ENCODE measurements at places on chromosomes 7 and 10.

DNA sequence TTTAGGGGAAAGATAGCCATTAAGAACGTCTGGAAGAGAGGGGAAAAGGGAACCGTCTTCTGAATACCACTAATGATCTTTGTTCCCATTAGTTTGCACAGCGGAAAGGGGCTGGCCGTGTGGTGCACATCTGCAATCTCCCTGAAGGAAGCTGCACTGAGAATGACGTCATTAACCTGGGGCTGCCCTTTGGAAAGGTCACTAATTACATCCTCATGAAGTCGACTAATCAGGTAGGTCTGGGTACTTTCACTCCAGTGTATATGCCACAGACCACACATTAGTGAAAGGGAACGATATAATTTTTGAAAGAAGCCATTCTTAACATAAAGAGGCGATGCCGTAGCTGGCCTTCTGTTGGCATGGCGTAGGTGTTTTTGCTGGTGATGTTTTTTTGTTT, 74.3 kb upstream of the PDCD4 start:
- DNase-seq, result no peak

- no peak for DNase-seq
These were observed 1.6 kb downstream of the TAC1 start for GRCh38 chr7:97733276-97734161.

DNA sequence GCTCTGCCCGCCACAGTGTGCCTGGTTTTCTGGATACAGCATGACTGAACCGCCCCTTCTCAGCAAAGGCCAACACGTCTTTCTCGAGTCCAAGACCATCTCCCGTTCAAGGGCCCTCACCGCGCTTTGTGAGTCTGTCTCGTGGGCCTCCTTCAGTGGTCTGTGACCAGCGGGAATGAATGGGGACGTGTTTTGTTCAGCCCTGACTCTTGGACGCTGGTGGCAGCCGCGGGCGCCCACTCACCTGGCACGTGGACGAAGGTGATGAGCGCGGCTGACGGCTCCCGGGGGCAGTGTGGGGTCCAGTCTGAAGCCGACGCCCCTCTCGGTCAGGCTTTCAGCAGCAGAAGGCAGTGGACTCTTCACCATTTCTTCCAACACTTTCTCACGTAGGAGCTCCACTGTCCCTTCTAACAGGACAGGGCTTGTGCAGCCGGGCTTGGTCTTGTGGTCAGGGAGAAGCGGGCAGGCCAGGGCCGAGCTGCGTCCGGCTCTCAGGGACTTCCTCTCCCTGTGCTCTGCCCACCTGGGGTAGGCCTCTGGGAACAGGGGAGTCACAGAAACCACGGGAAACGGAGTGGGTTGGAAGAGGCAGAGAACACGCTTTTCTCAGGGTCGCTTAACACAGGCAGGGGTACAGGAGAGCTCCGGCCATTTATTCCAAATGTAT, 30.4 kb downstream of the AMZ1 start:
- DNase-seq, result no peak

GRCh38 chr10:63265683-63266235, 132.6 kb downstream of the NRBF2 start:
- DNase-seq, result no peak

- no peak for DNase-seq
These were observed 351.9 kb upstream of the LRGUK start for GRCh38 chr7:133775201-133775600.

GRCh38 chr7:116236020-116236630, 25.8 kb downstream of the TES start:
- DNase-seq, result peak; percentile 75

- no peak for DNase-seq
These were observed 10.4 kb upstream of the GPR26 start for GRCh38 chr10:123655751-123656150.

- no peak for DNase-seq
These were observed 90.9 kb downstream of the DNAJC1 start for GRCh38 chr10:21912625-21913024.

GRCh38 chr10:121900443-121901174, 27.2 kb downstream of the ATE1 start:
- DNase-seq, result peak; percentile 70

DNA sequence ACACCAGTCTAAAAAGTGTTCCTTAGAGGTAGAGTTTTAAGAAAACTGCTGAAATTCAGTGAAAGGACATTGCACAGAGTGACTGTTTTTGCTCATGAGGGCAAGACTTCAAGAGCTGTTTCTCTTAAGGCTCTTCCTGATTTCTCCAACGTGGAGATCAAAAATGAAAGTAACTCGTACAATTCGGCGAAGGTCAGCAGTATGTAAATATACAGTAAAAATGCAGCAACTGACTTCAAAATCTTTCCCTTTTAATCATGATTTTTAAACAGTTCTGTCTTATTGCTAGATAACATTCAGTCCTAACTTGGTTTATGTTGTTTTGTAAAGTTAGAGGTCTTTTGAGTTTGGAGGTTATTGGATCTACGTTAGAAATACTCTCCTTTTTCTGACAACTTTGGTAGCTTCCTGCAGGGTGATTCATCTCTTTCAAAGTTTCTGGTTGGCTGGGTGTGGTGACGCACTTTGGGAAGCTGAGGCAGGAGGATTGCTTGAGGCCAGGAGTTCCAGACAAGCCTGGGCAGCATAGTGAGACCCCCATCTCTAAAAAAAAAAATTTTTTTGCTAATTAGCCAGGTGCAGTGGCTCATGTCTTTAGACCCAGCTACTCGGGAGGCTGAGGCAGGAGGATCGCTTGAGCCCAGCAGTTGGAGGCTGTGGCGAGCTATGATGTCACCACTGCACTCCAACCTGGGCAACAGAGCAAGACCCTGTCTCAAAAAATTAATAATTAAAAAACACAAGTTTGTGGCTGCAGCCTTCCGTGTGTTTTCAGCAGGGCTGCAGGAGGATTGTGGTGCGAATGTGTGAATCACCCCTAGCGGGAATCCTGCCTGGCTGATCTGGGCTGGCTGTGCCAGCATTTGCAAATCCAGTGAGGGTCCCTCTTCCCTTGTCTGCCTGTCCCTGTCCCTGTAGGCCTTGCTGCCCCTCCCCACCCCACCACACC, 29.2 kb upstream of the AP5Z1 start:
- no peak for DNase-seq

DNA sequence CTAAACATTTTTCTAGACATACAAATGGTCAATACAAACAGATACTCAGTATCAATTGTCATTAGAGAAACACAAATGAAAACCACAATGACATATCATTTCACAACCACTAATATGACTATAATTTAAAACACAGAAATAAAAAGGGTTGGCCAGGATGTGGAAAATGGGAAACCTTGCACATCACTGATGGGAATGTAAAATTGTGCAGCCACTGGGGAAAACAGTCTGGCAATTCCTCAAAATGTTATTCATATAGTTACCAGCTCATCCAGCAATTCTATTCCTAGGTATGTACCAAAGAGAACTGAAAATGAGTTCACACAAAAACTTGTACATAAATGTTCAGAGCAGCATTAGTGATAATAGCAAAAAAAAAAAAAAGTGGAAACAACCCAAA, 106.1 kb upstream of the LRRTM3 start:
- DNase-seq, result no peak

GRCh38 chr7:83001362-83002040, 161.2 kb downstream of the PCLO start:
- DNase-seq, result no peak

- DNase-seq, result no peak
These were observed 2.1 kb upstream of the GPRIN2 start for GRCh38 chr10:46558392-46559185.

- no peak for DNase-seq
These were observed 19.7 kb upstream of the PON2 start for GRCh38 chr7:95454438-95455045.

- no peak for DNase-seq
These were observed 1.2 kb downstream of the VPS37D start for GRCh38 chr7:73668886-73669230.

DNA sequence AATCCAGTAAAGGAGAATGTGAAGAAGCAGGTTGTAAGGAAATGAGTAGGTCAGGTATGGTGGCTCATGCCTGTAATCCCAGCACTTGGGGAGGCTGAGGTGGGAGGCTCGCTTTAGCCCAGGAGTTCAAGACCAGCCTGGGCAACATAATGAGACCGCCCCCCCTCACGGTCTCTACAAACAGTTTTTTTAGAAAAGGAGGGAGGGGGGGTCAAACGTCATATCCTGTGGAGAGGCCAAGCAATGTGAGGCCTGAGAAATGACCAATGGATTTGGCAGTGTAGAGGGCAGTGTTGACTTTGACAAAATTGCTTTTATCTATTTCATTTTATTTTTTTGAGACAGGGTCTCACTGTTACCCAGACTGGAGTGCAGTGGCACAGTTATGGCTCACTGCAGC, 2.3 kb upstream of the DNAJB12 start:
- DNase-seq, result no peak

DNA sequence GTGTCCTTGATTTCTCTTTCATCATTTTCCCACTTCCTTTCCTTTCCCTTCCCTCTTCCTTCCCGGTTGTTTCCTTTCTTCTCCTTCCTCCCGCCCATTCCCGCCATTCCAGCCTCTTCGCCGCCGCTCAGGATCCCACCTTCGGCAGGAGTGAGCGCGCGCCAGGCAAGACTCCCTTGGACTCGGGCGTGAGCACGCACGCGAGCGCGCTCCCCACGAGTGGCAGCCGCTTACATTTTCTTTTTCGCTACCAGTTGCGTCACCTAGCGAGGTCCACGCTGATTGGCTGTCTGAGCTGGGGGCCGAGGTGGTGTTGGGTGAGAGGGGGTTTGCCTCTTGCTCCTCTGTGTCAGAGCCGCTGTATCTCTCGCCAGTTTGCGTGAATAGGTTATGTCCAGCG, 11.8 kb downstream of the ZAN start:
- peak; percentile 72 for DNase-seq

GRCh38 chr7:29841926-29842701, 35.8 kb downstream of the WIPF3 start:
- DNase-seq, result no peak
